ENCODE measurements at places on chromosomes 1 and 21.

DNA sequence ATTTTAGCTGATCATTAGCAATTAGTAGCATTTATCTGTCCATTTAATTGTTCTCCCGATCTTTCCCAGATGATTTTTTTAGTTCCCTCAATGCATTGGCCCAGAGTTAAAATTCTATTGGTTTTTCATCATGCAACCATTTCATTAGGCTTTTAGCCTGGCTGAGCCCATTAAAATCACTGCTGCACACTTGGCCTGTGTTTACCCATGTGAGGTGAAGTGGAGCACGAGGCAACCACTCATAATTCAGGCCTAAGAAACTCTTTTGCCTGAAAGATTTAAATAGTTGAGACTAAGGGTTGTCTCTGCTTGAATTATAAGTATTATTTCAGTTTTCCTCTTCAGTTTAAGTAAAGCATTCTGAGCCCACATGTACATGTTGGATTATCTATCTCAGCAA lies 889.0 kb upstream of the ADGRL4 start:
- DNase-seq, result no peak

DNA sequence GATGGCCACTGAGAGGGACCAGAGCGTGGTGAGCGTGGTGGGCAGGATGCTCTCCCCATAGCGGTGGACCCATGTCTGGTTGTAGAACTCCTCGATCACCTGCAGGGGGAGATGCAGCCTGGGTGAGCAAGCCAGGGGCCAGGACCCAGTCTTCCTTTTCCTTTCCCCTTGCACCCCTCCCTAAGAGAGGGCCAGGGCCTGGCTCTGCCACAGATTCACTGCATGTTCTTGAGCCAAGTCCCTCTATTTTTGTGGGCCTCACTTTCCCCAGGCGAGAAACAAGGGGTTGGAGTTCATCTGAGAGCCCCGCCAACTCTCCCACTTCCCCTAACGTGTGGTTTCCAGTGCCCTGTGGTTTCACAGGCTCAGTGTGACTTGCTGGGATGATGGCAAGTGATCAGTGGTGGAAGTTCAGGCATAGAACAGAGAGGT lies 27.5 kb downstream of the SLC2A1 start:
- DNase-seq, result peak; percentile 30

- DNase-seq, result no peak
These were observed 106.1 kb downstream of the RIPK4 start for GRCh38 chr21:41660748-41661147.

DNA sequence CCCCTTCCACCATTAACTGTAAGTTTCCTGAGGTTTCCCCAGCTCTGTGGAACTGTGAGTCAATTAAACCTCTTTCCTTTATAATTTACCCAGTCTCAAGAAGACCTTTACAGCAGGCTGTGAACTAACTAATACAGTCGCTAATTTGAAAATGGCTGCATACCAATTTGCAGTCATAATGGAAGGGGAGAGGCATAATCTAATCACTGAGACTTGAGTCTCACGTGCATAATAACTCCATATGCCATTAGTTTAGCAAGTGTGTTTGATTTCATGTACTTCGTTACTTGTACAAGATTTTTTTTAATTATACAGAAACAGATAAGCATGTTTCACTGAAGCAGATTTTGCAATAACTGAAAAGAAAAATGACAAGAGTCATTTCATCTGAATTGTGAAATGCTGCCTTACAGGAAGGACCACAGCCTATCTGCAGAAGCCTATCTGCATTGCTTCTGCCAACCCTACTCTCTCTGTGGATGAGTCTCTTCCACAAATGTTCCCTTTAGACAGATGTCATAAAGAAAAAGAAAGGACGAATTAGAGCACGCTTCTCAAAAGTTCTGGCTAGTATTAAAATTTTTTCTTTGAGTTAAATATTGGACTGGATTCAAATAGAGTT lies 99.1 kb downstream of the PTGER3 start:
- DNase-seq, result no peak

DNA sequence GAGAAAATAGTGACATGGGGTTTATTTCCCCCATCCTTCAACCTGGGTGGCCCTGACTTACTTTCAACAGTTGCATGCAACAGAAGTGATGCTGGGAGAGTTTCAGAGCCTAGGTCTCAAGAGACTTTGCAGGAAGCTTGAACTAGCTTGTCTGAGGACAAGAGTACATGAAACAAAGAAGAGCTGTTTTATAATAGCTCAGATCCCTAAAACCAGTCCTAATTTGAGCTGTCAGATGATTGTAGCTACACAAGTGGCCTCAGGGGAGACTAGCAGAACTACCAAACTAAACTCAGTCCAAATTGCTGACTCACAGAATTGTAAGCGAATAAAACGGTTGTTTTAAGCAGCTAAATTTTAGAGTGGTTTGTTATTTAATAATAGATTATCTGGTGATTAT lies 17.1 kb downstream of the RC3H1 start:
- DNase-seq, result no peak

DNA sequence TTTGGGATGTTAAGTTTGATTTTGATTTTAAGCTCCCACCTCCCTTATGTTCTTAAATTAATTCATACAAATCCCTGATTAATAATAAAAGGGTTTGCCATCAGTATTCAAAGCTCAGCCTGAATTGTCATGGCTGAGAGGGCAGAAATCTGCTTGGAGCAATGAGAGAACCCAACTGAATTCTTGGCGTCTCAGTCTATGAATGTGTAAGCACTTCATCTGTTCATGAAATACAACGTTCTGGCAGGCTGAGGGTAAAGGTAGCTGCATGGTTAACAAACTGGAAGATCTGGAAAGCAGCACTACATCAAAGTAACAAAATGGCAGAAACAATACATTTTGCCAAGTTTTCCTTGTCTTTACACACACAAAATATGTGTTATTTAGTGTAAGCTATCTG lies 95.3 kb downstream of the ACBD6 start:
- DNase-seq, result no peak

- no peak for DNase-seq
These were observed 26.3 kb downstream of the ATP2B4 start for GRCh38 chr1:203652724-203653461.

- DNase-seq, result no peak
These were observed 89.5 kb downstream of the XCL2 start for GRCh38 chr1:168454211-168454815.

DNA sequence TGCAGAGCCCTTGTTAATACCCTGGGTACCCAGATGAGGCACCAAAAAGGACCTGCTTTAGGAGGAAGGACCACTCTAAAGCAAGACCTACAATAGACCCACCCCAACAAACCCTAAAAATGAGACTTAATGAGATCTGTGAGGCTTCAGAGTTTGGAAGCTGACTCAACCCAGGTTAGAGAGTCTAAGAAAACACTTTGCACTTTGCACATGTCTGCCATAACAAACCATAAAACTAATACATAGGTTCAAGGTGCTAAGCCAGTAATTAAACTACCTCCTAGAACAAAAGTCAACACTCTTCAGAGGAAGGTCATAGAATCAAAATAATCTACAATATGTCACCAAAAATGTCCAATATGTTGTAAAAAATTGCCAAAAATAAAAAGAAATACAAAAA lies 124.7 kb upstream of the C1orf21 start:
- no peak for DNase-seq

- DNase-seq, result no peak
These were observed 168.4 kb upstream of the CACNA1E start for GRCh38 chr1:181314959-181315358.

- DNase-seq, result no peak
These were observed 12.4 kb downstream of the SLC26A9 start for GRCh38 chr1:205930799-205931281.

DNA sequence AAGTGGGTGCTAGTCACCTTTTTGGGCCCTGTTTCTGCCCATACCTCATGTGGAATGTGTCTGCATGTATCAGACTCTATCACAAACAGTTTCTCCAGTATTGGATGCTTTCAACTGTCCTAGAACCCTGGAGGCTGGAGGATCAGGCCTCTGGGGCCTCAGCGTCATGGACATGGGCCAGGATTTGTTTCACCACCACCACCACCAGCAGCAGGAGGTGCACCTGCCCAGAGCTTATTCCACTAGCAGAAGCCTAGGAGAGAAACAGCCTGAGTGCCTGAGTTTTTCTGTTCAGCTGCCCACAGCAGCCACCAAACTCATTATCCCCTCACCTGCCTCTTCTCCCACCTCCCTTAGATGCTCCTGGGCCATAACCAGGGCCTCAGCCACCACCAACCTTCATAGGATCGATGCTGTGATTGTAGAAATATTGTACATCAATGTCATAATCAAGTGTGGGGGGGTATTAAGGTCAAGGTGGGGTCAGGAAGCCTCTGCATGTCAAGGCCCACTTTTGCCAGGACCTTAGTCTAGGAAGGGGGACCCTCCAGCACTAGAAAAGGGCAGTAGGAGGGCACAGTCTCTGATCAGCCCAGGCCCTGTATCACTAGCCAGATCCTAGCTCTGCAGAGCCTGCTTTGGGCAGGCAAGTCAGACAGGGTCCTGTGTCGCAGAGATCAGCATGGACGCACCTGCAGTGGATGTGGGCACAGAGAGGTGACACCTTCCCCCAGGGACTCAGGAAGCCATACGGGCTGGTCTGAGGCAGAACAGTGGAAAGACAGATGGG lies 9.3 kb downstream of the DMAP1 start:
- no peak for DNase-seq
